ENCODE measurements at places on chromosomes 4 and X. TPM values are rescaled to one million over a fixed set of nuclear protein-coding genes. Genes with fewer than 3 reads are reported as not detected.

GRCh38 chr4:107888237-107888636, 43.1 kb upstream of the CYP2U1 start:
- no peak for DNase-seq

DNA sequence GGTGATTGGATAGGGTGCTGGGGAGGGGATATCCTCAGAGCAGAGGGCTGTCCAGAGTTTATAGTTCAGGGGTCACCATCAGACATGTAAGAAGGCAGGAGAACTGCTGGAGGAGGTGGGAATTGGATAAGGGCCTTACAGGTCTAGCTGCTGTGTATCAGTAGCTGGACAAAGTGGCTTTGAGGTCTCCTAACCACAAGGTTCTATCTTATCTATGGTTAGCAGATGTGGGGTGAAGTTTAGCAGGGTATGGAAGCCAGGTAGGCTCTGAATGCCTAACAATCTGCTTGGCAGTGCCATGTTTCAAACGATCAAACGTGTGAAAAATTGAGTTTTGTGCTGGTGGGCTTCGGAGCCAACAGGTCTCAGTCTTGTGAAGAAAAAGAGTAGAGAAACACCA, 32.1 kb upstream of the MAGEA8 start:
- no peak for DNase-seq

- no peak for DNase-seq
These were observed 1793.7 kb upstream of the TENM3 start for GRCh38 chr4:180449395-180449956.

DNA sequence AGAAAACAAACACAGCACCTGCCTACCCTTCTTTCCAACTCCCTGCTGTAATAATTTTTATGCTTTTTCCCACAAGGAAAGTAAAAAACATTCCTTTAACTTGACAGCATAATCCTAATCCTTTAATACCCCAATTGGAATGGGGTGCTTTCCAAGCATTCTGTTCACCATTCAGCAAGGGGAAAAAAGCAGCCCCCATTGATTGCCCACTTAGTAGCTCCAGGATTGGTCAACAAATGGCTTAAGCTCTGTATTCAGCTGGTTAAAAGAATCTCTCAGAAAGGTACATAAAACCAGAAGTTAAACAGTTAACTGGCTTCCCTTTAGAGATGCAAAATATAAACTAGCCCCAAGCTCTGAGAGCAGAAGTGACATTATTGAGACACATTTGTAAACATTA, 194.8 kb upstream of the ATOH1 start:
- DNase-seq = no peak

The SPANXB1 gene
- not detected for total RNA-seq

- no peak for DNase-seq
These were observed 34.3 kb downstream of the METAP1 start for GRCh38 chr4:99029852-99030251.

DNA sequence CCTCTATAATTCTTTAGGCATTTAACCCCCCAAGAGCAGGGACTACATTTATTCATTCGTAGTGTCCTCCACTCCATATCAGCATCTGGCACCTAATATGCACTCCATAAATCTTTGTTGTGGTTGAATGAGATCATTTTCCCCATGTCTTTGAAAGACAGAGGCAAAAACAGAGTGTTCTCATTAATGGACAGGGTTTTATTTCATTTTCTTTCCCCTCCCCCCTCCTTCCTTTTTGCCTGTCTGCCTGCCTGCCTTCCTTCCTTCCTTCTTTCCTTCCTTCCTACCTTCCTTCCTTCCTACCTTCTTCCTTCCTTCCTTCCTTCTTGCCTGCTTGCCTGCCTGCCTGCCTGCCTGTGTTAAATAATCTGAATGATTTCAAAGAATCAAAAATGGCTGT, 83.2 kb downstream of the SHROOM3 start:
- no peak for DNase-seq

Measured in left ventricle myocardium superior (tissue), 1 donor.